H54 (cell line): ENCODE measurements at places on chromosomes 4 and X.

- DNase-seq, result no peak
These were observed 14.0 kb upstream of the TMEM156 start for GRCh38 chr4:39046249-39046648.

DNA sequence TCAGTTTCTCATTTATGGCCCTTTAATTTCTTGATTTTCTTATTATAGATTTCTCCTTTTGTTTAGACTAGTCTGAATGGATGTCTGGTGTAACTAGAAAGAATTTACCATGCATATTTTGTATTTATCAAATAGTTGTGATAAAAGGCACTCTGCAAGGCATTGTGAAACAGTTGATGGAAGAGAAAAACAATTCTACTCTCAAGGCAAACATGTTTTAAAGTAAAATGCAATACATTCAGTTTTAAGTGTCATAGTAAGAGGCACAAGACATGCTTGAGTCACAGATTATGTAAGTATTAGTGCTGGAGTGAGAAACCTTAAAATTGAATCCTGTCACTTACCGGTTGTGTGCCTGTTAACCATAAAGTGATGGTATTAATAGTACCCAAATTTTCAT, 283.3 kb upstream of the DKK2 start:
- no peak for DNase-seq

- DNase-seq, result peak; percentile 5
These were observed 36.9 kb upstream of the ATOH1 start for GRCh38 chr4:93791570-93792195.

GRCh38 chr4:13731019-13731418, 103.5 kb upstream of the BOD1L1 start:
- DNase-seq, result no peak

- peak; percentile 9 for DNase-seq
These were observed 1.1 kb downstream of the HSPA4L start for GRCh38 chr4:127783026-127783769.

- no peak for DNase-seq
These were observed 314.1 kb upstream of the PPARGC1A start for GRCh38 chr4:24203926-24204325.

GRCh38 chrX:77977095-77977494, 7.7 kb upstream of the PGAM4 start:
- DNase-seq, result no peak

DNA sequence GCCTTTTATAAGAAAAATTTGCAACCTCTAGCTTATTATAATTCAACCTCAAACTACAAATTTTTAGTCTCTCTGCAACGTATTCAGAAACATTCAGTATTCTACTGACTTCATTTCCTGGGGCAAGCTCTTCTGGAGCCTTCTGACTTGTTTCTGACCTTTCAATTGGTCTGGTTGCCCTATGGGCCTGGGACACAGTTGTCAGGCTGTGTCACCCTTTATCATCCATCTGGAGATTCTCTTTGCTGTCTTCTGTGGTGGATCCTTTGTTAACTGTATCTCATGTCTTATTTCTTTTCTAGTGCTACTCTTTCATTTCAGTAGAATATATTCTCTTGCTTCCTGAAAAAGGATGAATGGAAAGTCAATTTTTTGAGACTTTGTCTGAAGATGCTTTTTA, 55.1 kb upstream of the PGRMC2 start:
- no peak for DNase-seq
